ENCODE measurements at places on chromosomes 2 and 18.

GRCh38 chr2:47227532-47228279 lies 72.6 kb upstream of the STPG4 start:
- DNase-seq: no peak

DNA sequence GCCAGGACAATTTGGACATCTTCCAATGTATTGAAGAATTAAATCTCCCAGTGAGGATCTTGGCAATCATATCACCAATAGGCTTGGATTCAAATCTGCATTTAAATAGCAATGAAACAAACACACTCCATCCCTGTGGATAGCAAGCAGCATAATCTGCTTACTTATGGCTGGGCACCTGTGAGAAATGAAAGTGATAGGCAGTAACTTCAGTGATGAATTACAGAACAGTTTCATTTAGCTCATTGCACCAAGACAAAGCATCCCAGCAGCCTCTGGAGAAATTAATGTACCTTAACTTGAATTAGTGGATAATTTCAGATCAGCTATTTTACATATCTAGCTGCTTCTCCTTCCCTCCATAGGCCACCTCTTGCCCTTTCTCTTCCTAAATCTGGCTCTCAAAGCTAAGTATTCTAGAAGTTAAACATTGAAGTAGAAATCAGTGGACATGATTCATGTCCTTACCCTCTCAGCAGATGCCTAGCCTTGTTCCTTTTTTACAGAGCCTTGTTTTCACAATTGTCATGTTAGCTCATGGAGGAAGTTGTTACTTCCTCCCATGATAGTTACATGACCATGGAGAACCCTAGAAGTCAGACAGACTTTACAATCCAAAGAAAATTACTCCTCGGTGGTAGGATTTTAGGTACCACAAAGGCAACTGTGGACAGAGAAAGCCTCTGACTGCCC lies 88.5 kb upstream of the TACR1 start:
- DNase-seq: no peak

DNA sequence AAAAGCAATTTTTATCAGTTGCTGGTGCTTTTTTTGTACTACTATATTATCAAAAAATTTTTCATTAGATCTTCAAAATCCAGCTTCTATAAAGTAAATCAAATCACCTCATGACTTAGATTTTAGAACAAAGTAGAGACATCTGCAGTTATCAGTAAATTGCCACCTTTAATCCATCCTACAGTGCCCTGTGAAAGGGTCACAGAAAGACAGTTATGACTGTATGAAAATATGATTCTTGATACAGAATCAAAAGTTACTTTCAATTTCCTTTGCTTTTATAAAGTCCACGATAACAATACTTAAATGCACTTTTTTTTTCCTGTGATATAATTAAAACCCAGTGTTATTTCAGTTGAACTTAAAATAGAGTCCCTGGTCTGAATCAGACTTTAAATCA lies 61.4 kb downstream of the PRPF40A start:
- DNase-seq: no peak

DNA sequence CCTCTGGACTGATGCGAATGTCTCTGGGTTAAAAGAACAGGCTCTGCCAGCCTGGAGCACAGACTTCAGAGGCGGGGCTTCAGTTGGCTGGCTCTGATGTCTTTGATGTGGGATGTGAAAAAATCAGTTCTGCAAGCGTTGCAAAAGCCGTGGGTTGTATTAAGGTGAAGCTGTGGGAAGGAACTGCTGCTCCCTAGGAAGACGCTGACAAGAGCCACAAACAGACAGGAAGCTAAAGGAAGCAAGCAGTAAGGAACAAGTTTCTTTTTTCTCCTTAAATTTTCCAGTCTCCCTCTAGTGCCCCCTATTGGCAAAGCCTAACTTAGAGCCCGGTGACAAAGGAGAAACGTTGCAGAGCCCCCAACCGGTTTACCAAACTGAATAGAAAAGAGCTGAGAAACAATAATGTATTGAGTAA lies 239.0 kb downstream of the CCDC178 start:
- DNase-seq: peak; percentile 1

DNA sequence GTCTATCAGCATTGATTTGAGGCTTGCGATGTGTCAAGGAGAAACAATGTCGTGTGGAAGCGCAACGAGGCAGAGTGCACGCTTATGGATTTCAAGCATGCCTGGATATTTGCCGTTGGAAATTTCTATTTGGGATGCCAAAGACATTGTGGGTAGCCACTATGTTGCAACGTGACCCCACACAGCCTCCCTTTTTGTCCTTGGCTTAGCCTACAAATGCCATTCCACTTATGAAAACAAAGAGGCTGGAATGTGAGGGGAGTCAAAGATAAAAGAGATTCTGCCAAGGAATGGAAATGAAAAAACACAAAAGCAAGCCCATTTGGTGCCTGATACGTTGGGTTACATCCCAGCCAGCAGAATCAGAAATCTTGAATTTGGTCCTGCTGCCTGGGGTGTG lies 721.2 kb downstream of the GALR1 start:
- DNase-seq: no peak

- no peak for DNase-seq
These were observed 66.7 kb downstream of the FECH start for GRCh38 chr18:57519668-57520424.

DNA sequence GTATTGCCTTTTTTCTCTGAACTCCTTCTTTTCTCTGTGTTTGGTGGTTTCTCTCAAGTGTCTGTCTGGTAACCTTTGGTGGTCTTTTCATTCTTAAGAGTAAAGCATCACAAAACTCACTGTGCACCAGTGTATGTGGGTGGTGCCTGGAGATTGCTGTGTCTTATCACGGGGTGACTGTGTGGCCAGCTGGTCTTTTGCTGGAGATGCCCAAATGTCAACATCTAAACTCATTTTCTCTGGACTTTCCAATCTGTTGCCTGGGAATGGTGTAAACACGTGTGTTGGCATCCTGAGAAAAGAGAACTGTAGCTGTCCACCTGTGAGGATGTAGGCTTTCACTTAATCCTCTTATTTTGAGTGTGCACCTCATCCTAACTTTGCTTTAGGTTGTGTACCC lies 323.2 kb downstream of the AGPS start:
- no peak for DNase-seq

GRCh38 chr2:229050133-229050532 lies 221.0 kb downstream of the PID1 start:
- no peak for DNase-seq

GRCh38 chr18:75267643-75268363 lies 57.2 kb downstream of the TSHZ1 start:
- no peak for DNase-seq

- no peak for DNase-seq
These were observed 13.8 kb upstream of the NCOA1 start for GRCh38 chr2:24477229-24477628.

- DNase-seq: no peak
These were observed 116.9 kb downstream of the ALPK2 start for GRCh38 chr18:58511897-58512581.

GRCh38 chr2:121135168-121135853 lies 149.7 kb downstream of the TFCP2L1 start:
- DNase-seq: no peak

- no peak for DNase-seq
These were observed 1.7 kb downstream of the EVA1A start for GRCh38 chr2:75558786-75559679.

DNA sequence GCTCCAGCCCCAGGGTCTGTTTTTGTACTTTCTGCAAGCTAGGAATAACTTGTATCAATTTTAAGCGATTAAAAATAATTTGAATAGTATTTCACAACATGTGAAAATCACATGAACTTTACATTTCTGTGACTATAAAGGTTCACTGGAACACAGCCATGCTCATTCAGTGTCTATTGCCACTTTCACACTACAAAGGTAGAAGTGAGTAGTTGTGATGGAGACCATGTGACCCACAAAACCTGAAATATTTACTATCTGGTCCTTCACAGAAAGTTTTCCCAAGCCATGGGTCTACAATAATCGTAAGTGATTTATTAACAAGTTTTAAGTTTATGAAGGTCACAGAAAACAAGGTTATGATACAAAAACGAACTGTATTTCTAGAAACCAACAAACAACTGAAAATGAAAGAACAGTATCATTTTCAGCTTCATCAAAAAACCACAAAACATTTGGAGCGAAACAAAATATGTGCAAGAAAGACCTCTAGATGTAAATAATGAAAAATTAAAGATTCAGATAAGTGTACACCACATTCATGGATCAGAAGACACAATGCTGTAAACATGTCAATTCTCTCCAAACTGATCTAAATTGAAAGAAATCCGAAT lies 68.9 kb upstream of the DNER start:
- DNase-seq: no peak

DNA sequence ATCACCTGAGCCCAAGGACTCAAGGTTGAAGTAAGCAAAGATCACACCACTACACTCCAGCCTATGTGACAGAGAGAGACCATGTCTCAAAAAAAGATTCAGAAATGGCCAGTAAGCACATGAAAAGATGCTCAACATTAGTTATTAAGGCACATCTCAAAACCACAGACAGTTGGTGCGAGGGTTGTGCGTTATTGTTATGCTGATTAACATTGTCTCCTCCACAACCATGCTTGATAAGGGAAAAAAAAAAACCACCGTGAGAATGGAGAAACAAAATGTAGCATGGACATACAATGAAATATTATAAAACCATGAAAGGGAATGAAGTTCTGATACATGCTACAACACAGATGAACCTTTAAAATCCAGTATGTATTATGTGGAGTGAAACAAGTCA lies 27.3 kb downstream of the MOB4 start:
- DNase-seq: no peak

DNA sequence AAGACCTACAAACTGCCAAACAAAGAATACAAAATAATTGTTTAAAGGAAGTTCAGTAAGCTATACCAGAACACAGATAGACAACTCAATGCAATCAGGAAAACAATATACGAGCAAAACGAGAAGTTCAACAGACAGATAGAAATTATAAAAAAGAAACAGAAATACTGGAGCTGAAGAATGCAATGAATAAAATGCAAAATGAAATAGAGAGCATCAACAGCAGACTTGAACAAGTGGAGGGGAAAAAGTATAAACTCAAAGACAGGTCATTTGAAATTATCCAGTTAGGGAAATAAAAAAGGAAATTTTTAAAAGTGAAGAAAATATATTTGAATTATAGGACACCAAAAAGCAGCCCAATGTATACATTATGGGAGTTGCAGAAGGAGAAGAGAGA lies 43.6 kb downstream of the MDH1 start:
- no peak for DNase-seq

DNA sequence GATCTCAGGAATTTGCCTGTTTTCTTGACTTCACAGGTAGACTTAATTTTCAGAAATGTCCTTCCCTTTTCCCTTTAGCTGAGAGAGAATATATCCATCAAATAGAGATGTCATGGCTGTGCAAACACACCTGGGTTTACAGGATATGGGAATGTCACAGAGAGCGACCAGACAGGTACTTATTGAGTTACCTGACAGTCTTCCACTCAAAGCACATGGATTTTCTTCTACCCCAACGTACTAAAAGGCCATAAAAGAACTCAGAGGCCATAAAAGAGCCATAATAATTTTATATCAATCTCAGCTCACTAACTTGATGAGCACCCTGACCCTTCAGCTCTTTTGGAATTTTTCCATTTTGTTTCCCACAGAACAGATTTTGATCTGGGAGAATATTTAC lies 5.3 kb upstream of the DTNA start:
- DNase-seq: no peak

GRCh38 chr18:49757513-49758262 lies 55.6 kb downstream of the ACAA2 start:
- DNase-seq: no peak

- no peak for DNase-seq
These were observed 53.7 kb downstream of the SH2D6 start for GRCh38 chr2:85472261-85472660.

- DNase-seq: no peak
These were observed 132.7 kb downstream of the KCTD1 start for GRCh38 chr18:26415631-26416030.

DNA sequence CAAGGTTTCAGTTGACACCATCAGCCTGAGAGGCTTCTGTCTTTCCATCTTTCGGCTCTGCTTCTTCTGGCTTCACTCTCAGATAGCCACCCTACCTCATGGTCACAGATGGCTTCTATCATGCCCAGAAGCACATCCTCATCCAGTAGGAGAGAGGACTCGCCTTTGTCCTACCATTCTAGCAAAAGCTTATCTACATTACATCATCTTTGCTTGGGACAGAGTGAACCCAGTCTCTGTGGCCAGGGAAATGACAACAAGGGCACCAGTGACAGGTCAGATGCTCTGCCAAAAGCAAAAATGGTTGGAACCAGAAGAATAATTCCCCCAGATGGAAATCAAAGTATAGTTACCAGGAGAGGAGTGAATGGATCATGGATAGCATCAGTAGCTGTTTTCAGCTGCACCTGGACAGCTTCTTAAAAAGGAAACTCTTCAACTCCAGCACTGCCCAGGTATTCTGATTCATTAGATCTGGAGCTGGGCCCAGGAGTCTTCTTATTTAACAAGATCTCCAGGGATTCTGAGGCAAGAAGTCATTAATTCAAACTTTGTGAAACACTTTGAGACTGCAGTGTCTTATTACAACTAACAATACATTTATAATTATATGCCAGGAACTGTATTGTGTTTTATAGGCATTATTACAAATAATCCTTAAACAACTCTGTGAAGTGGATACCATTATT lies 257.7 kb upstream of the UBE2E3 start:
- DNase-seq: no peak

- DNase-seq: no peak
These were observed 37.0 kb downstream of the TGFA start for GRCh38 chr2:70516596-70516995.

DNA sequence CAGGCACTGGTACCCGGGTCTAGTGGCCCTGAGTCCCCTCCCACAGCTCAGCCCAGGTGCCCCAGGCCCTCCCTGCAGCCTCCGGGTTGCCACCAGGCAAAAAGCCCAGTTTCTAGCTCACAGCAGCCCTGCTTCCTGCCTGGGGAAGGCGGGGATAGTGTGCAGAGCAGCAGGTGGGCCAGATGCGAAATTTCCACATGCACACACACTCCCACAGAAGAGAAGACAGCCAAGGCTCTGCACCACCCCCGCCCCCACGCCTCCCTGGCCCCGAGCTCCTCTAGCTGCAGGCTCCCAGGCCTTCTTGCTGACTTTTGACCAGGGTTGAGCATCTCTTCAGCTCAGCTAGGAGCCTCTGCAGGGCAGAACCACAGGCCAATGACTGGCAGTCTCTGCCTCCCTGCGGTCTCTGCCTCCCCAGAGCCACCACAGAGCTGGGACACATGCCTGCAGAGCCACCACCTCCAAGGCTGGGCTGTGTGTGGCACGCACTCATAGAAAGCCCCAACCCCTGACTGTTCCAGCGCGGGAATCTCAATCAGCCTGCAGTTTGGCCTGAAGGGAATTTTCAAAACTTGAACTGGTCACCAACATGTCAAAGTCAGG lies 7.2 kb downstream of the SLC66A2 start:
- peak; percentile 35 for DNase-seq
